ENCODE measurements at places on chromosomes 13 and 19.

- DNase-seq: no peak
These were observed 3.8 kb downstream of the MYADM start for GRCh38 chr19:53871454-53871853.

DNA sequence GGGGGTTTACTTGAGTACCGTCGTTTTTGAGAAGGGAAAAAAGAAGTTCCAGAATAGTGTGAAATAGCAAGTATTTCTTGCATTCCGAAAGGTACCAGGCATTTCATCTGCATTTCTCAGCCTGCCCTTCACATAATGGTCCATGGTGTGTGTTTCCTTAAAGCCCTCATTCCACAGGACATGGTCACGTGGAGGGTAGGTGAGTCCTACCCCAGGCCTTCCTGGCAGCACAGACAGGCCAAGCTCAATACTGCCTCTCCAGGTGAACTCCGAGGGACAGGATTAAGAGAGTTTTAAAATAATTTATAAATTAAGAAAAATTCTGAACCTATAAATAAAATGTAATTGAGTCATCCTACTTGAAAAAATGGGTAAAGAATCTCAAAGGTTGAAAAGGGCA lies 64.7 kb downstream of the TNFRSF19 start:
- DNase-seq: no peak

- no peak for DNase-seq
These were observed 2546.0 kb downstream of the PCDH9 start for GRCh38 chr13:64684108-64684507.

DNA sequence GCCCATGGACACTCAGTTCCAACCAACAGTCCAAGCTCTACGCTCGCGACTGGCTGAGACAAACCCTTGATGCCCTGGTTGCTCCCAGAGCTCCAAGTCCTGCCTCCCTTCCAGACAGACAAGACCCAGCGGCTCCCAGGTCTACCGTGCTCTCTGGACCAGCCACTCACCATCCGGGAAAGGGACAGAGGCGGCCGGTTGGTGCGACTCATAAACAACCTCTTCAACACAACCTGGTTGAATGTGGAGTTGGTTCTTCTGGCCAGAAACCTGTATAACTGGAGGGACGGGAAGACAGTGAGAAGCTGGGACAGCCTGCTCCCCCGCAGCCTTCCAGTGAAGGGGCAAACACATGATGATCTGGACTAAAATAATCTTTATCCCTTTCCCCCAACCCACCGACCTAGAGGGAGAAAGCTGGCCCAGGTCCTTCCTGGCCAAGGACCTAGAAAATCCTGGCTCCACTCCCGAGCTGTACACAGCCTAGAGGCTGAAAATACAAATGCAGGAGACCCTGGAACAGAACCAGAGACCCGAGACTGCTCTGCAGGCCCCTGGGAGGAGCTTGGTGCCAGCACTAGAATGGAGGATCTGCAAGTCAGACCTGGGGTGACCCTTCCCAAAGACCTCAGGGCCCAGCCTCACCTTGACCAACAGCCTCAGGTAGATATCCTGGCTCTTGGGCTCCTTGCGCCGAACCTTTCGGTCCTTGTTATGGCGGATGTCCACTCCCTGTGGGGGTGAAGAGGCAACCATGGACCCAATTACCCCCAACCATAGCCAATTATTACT lies 1.6 kb downstream of the RPL18 start:
- DNase-seq: no peak

DNA sequence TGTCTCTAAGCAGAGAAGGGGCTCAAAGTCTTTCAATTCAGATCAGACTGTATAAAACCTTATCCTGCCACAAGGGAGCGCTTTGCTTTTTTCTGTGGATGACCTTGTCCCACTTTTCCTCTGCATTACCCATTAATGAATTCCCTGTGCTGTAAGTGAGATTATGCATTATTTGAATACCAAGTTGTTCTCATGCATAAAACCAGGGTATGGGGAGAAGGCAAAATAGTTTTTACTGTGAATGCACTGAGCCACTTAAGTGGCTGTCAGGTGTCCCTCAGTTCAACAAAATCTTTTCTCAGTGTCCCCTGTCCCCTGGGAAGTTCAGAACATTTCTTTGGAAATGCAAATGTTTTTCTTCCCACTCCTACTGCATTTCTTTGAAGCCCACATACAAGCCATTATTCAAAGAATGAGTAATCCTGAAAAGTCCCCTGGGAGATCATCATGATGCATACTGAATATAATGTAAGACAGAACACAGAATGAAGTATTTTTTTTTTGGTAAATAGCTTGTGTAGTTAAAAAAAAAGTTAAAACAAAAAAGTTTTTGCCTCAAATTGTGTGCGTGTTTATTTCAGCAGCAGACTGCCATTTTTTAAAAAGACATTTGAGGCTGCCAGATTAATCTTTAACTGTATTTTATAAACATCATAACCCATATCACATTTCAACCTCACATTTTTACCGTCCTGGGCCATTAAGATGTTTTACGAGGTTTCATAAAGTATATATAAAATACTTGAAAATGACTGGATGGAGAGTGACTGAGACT lies 506.7 kb upstream of the PCDH9 start:
- no peak for DNase-seq

- DNase-seq: no peak
These were observed 24.9 kb downstream of the ARHGEF7 start for GRCh38 chr13:111139873-111140561.

DNA sequence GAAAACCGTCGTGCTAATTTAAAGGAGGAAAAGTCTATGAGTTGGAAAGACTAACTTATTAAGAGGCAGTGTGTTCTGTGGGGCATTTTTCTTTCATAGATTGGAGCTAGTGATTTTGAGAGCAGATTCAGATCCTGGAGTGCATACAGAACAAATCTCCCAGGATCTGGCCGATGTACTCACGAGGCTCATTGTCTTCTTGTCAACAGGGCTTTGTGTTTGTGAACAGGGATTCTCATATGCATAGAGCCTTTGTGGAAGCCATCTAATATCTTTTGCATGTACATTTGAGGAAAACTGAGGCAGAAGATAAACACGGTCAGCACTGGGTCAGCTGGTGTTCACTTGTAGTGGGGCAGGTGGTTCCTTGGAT lies 482.9 kb upstream of the TSHZ3 start:
- DNase-seq: no peak

DNA sequence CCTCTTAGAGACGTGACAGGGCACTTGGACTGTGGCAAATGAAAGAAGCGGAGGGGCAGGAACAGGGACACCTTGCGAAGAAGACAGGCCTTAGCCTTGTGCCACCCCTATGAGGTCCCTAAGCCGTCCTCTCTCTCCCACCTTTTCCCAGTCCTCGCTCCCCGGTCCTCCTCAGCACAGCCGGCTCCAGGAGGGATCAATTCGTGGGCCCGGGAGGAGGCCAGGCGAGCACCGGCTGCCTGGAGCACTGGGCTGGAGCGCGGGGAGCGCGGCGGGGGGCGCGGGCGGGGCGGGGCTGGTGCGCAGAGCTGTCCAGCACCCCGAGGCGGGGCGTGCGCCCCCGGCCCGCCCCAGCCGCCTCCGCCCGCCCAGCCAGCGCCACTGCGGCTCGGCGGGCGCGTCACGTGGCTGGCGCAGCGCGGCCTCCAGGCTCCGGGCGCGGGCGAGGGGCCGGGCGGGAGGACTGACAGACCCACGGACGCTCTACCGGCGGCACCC lies at the start of gene LRP3:
Gene LRP3 (plus strand): TSS at position 466 of the 498 bp plus-strand sequence. CDS start 456 bp downstream, outside the sequence.
- DNase-seq: no peak

GRCh38 chr13:76438050-76438449 lies 448.2 kb downstream of the KCTD12 start:
- DNase-seq: no peak

GRCh38 chr19:6066661-6067646 lies 43.3 kb downstream of the RFX2 start:
- DNase-seq: no peak

DNA sequence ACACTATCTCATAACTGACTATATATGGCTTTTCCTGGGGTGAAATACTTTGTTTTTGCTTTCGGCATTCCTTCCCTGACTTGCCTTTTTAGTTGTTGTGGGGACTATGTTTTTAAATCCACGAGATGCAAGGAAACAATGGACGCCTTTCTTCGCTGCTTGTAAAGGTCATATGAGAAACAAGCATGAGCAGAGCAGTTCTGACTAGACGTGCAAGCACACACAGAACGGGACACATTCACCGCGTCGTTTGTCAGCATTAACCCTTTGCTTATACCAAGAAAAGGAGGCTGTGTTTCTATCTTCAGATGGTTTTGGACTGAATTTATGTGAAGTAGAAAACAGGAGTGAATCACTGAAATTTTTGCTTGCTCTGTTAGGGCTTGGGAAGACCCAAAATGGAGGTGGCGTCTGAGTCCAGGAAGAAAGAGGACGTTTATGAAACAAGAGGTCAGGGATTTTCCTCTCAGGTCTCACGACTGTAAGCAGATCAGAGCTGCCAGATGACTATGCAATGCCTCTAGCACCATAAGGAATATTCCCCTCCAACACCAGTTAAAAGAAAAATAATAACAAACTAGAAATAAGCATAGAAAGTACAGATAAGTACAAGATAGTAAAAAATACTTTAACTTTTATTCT lies 358.9 kb downstream of the DLEU7 start:
- no peak for DNase-seq

GRCh38 chr13:24910502-24911132 lies 146.6 kb downstream of the RNF17 start:
- DNase-seq: no peak

- no peak for DNase-seq
These were observed 10.2 kb downstream of the CLN5 start for GRCh38 chr13:77001963-77002587.

GRCh38 chr19:34654796-34655195 lies 22.2 kb downstream of the SCGB2B2 start:
- no peak for DNase-seq

DNA sequence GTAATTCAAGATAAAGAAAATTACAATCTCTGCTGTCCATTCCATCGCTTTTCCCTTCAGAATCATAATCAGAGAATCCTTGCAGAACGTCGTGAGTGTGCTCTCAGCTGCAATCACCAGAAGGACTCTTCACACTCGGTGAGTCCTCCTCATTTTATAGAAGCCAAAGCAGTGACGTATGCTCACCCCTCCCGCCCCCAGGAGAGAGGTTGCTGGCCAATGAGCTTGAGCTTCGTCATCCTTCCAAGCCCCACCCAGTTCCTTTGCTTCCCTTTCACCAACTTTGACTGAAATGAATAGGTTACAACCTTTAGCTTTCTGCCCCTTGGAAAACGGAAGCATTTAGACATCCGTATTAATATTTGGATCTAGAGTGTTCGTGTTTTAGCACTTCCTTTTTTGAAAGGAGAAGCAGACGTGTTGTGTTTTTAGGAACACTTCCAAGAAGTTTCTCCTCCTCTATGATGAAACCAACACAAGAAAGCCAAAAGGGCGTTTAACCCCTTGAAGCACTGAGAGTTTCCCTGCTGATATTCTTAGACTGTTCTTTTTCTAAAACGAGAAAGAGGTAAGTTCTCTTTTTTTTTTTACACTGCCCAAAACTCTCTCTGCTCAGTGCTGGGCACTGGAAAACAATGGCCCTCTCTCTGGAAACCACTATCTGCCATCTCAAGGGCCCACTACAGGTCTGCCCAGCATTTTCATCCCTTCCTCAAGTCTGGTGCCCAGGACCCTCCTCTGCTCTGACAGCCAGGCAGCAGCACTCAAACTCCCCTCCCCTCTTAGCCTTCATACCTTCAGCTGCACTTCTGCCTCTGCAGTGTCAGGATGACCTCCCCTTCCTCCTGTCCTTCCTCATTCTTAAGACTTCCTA lies 44.3 kb upstream of the CEACAM21 start:
- peak; percentile 60 for DNase-seq

GRCh38 chr19:15892012-15892411 lies 5.9 kb downstream of the CYP4F2 start:
- no peak for DNase-seq

DNA sequence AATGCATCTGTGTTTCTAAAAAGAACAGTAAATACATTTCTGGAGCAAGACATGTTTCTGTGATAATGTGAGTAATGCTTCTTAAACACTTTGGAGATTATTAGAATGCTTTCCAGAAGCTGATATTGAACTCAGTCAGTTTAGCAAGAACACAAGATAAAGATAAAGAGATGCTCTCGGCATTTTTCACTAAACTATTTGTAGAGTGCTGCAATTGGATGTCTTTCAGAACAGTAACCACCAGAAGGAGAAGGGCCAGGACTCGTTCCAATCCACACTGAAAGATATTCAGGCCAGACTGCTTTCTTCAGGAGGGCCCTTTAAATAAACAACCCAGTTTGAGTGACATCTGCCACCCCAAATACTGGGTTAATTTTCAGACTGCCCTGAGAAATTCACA lies 456.0 kb downstream of the TBC1D4 start:
- no peak for DNase-seq

DNA sequence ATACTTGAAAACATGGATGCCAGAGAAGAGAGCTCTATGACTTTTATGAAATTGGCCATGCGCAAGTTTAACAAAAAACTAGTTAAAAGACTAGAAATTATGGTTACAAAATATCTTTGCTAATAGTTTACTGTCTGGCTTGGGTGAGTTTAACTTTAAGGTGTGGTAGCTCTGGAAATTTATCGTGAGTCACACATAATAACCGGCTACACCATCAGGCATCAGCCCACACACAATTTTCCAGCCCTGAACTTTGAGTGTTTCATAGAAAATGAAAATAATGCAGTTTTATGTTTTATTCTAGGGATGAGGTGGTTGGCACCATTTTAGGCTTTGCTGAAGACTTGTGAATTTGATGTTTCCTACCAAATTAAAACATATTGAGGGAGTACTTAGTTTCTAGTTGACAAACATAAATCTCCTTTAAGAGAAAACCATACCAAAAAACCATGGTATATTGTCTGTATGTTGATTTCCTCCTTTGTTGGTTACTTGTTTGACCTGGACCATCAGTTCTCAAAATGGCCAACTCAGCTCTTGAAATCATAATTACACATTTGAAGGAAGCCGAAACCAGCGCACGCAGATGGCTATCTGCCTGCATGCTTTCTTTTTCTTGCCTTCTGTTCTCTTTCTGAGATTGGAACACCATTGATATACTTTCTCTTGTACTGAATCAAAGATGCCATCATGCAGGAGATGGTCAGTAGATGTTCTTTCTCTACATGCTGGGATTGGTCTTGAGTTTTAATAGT lies 125.1 kb downstream of the AKAP11 start:
- DNase-seq: no peak

DNA sequence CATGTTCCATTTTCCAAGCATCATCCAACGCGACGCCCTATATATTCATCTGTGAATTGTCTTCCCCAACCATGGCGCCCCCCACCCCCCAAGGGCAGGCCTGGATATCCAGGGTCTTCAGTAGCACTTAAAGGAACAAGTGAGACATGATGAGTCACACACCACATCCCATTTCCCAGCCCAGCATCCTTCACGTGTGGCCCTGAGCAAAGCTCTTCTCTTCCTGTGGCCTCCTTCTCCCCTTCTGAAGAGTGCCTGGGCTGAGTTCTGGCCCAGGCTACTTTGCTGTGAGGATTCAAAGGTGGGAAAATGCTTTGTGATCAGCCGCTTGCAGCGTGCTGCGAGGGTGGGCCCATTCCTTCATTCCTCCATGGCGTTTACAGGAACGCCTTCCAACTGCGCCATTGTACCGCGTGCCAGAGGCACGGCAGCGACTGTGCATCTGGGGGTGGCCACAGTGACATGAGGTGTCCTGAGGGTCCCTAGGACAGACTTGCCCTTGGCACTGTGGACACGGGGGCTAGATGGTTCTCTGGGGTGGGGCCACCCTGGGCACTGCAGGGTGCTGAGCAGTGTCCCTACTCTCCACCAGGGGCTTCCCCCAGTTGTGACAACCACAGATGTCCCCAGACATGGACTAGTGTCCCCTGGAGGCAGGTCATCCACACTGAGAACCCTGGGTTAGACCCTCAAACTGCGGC lies 11.7 kb downstream of the PLIN4 start:
- no peak for DNase-seq
